ENCODE measurements at places on chromosomes 2 and 18. TPM values are rescaled to one million over a fixed set of nuclear protein-coding genes. Genes with fewer than 3 reads are reported as not detected.

NT5C1B gene
- total RNA-seq = not detected

- no peak overlapping the region for H3K27ac ChIP-seq
- no peaks in the 10 kb centered on the region for H3K36me3 ChIP-seq
- no peak for DNase-seq
- H3K27me3 ChIP-seq = no peaks in the 10 kb centered on the region
- no peak overlapping the region for H3K4me3 ChIP-seq
Measured at GRCh38 chr2:168277276-168277675, 29.9 kb upstream of the STK39 start.

DNA sequence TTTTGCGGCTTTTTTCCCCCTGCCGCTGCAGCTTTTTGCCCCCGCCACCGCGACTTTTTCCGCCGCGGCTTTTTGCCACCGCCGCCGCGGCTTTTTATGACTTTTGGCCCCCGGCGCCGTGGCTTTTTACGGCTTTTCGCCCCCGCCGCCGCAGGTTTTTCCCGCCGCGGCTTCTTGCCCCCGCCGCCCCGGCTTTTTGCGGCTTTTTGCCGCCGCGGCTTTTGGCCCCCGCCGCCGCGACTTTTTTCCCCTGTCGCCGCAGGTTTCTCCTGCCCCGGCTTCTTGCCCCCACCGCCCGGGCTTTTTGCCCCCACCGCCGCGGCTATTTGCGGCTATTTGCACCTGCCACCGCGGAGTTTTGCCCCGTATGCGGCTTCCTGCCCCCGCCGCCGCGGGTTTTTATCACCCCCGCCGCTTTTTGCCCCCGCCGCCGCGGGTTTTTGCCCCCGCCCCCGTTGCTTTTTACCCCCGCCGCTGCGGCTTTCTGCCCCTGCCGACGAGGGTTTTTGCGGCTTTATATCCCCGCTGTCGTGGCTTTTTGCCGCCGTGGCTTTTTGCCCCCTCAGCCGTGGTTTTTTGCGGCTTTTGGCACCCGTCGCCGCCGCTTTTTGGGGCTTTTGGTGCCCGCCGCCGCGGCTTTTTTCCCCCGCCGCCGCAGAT lies 2750.9 kb downstream of the RPIA start:
- no peak overlapping the region for H3K27ac ChIP-seq
- no peaks in the 10 kb centered on the region for H3K36me3 ChIP-seq
- peak; percentile 2 for DNase-seq
- no peak overlapping the region for H3K4me3 ChIP-seq
- no peaks in the 10 kb centered on the region for H3K27me3 ChIP-seq

- H3K27ac ChIP-seq = peak overlapping the region; percentile 99
- H3K27me3 ChIP-seq = no peaks in the 10 kb centered on the region
- peaks cover 8% of the 10 kb centered on the region for H3K36me3 ChIP-seq
- H3K4me3 ChIP-seq = peak overlapping the region; percentile 77
- DNase-seq = peak; percentile 46
Measured at GRCh38 chr2:61887717-61888266, 664 bp downstream of the CCT4 start.

CXCR4 gene
- total RNA-seq = 32.6 TPM

ITGAV gene
- 58.7 TPM for total RNA-seq

DNA sequence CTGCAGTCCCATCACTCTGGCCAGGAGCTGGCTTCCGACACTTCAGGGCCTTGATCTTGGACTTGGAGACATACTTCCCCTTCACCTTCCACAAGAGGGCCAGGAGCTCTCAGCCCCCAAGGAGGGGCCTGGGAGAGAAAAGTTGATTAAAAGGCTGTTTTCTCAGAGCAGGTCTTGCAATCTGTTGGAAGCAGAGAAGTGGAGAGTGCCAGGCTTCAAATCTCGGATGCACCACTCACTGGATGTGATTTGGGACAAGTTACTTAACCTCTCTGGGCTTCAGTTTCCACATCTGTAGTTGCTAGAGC lies 255.3 kb downstream of the CYP26B1 start:
- no peak overlapping the region for H3K27ac ChIP-seq
- H3K27me3 ChIP-seq = no peaks in the 10 kb centered on the region
- H3K4me1 ChIP-seq = no peaks in the 10 kb centered on the region
- no peaks in the 10 kb centered on the region for H3K36me3 ChIP-seq
- DNase-seq = no peak

SERPINB13 gene
- total RNA-seq = not detected

ITGA4 gene
- 8.2 TPM for total RNA-seq

DNA sequence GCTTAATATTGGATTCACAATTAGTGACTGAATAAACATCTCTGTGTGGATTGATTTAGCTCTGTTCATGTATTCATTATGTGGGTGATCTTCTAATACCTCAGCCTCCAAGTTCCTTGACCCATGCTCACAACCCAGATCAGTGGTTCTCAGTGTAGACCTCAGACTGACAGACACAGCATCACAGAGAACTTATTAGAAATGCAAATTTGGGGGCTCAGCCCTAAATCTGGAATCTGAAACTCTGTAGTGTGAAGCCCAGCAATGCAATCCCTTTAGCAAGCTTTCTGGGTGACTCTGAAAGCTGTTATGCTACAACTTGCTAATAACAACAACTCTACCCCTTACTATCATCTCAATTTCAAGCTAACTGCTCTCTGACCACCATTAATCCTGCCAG lies 273.1 kb upstream of the FANCL start:
- no peak for DNase-seq
- H3K27ac ChIP-seq = no peak overlapping the region
- no peaks in the 10 kb centered on the region for H3K36me3 ChIP-seq
- H3K27me3 ChIP-seq = no peaks in the 10 kb centered on the region
- no peak overlapping the region for H3K4me3 ChIP-seq

- no peak overlapping the region for H3K4me3 ChIP-seq
- no peaks in the 10 kb centered on the region for H3K4me1 ChIP-seq
- no peaks in the 10 kb centered on the region for H3K36me3 ChIP-seq
- H3K27ac ChIP-seq = no peak overlapping the region
Measured at GRCh38 chr18:2223849-2224248, 347.5 kb downstream of the METTL4 start.

DNA sequence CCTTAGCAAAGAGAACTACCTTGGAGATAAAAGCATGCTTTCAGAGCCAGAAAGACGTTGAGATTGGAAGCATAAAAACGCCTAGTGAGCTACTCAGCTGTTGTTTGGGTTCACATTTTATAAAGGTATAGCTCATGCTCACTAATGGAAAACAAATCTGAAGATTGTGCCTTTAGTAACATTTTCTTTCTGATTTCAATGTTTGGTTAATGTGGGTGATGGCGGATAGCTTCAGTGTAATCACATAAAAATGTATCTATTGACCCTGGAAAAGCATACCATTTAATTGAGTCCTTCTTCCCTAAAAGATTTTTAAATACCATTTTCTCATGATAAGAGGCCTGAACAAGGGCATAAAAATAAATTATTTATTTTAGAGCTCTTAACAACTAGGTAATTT lies 73.4 kb downstream of the DTNA start:
- DNase-seq = no peak
- H3K4me1 ChIP-seq = no peaks in the 10 kb centered on the region
- H3K27ac ChIP-seq = no peak overlapping the region

DNA sequence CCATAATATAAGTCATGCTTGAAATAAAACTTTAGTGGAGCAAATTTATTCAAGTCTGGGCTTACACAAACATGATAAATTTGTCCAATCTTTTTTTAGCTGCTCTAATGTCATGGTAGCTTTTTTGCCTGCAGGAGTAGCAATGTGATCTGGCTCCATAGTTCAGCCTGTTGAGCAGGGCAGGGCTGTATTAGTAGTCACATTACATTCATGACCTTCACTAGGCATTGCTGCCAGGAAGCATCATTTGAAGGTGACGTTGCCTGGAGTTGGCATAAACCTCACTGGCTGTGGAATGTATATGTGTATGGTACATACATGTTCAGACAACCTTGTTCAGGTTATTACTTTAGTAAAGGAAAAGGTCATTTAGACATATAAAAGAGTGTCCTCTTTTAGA lies 76.6 kb downstream of the CCDC85A start:
- DNase-seq = no peak
- no peaks in the 10 kb centered on the region for H3K36me3 ChIP-seq
- no peak overlapping the region for H3K4me3 ChIP-seq
- no peaks in the 10 kb centered on the region for H3K4me1 ChIP-seq
- no peak overlapping the region for H3K27ac ChIP-seq

RTP5 gene
- total RNA-seq = not detected

- no peaks in the 10 kb centered on the region for H3K4me1 ChIP-seq
- no peak overlapping the region for H3K4me3 ChIP-seq
- DNase-seq = no peak
- H3K27me3 ChIP-seq = no peaks in the 10 kb centered on the region
- H3K27ac ChIP-seq = no peak overlapping the region
Measured at GRCh38 chr18:34609986-34610648, 100.0 kb upstream of the DTNA start.

DNA sequence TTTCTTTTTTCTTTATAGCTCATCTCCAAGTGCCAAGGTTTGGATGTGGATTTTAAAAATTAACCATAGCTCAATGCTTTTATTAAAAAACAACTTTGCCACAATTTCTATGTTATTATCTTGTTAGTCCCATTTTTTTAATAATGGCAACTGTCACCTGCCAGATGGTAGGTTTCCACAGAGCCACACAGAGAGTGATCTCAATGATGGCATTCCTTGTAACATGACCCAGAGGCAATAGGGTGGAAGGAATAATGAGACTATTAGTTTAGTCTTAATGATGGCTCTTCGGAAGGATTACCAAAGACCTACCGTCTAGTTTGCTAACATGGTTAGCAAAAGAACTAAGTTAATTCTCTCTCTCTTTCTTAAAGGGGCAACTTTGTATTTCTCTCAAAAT lies 64.0 kb downstream of the REL start:
- no peak overlapping the region for H3K4me3 ChIP-seq
- H3K4me1 ChIP-seq = peaks cover 10% of the 10 kb centered on the region
- no peaks in the 10 kb centered on the region for H3K36me3 ChIP-seq
- H3K27ac ChIP-seq = no peak overlapping the region
- peak; percentile 31 for DNase-seq

- no peak overlapping the region for H3K4me3 ChIP-seq
- DNase-seq = no peak
- H3K27me3 ChIP-seq = no peaks in the 10 kb centered on the region
- H3K4me1 ChIP-seq = no peaks in the 10 kb centered on the region
- no peak overlapping the region for H3K27ac ChIP-seq
Measured at GRCh38 chr18:21164548-21165095, 53.0 kb upstream of the ROCK1 start.

DNA sequence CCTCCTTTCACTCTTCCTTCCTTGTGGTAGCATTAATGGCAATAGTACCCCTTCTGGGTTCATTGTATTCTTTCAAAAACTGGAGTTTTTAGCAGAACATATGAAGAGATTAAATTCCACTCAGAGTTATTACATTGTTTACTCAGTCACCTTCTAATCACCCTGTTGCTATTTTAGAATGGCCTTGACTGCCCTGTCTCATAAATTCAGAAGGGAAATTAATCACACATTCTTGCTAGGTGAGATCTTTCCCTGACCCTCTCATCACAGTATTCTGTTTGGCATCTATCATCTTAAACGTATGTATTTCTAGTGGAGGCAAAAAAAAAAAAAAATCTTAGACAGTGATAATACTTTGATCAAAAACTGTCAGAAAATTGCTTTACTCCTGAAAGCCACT lies 760.4 kb downstream of the ADCYAP1 start:
- no peak overlapping the region for H3K4me3 ChIP-seq
- H3K27ac ChIP-seq = no peak overlapping the region
- H3K36me3 ChIP-seq = no peaks in the 10 kb centered on the region
- no peaks in the 10 kb centered on the region for H3K4me1 ChIP-seq

GRCh38 chr2:203623096-203623495 lies 83.3 kb upstream of the CD28 start:
- H3K36me3 ChIP-seq = no peaks in the 10 kb centered on the region
- peak; percentile 17 for DNase-seq
- no peak overlapping the region for H3K27ac ChIP-seq
- no peaks in the 10 kb centered on the region for H3K27me3 ChIP-seq

ELOA2 gene
- not detected for total RNA-seq

GRCh38 chr2:33204945-33205344 lies 258.2 kb downstream of the LTBP1 start:
- H3K27ac ChIP-seq = no peak overlapping the region
- no peak for DNase-seq
- H3K27me3 ChIP-seq = no peaks in the 10 kb centered on the region
- no peaks in the 10 kb centered on the region for H3K36me3 ChIP-seq
- no peaks in the 10 kb centered on the region for H3K4me1 ChIP-seq

DNA sequence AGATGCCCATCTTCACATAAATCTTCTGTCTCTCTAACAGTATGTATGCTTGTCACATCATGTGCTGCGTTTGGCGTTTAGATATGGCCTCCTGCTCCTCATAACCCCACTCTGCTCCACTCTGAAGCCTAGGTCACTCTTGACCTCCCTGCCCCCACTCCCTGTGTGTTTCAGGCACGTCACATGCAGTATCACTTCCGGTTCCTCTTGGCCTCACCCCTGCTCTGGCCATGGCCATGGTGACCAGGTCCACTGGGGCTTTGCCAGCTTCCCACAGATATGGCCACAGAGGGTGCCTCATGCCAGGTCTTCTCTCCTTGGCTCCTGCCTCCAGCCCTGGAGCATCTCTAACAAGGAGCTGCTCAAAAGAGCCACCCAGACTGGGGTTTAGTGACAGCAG lies 160.0 kb downstream of the RNF152 start:
- peaks cover 15% of the 10 kb centered on the region for H3K4me1 ChIP-seq
- DNase-seq = no peak
- H3K36me3 ChIP-seq = no peaks in the 10 kb centered on the region
- no peak overlapping the region for H3K27ac ChIP-seq
- H3K27me3 ChIP-seq = no peaks in the 10 kb centered on the region
- no peak overlapping the region for H3K4me3 ChIP-seq

ZAP70 gene
- total RNA-seq = not detected

AFF3 gene
- total RNA-seq = 0.56 TPM

DNA sequence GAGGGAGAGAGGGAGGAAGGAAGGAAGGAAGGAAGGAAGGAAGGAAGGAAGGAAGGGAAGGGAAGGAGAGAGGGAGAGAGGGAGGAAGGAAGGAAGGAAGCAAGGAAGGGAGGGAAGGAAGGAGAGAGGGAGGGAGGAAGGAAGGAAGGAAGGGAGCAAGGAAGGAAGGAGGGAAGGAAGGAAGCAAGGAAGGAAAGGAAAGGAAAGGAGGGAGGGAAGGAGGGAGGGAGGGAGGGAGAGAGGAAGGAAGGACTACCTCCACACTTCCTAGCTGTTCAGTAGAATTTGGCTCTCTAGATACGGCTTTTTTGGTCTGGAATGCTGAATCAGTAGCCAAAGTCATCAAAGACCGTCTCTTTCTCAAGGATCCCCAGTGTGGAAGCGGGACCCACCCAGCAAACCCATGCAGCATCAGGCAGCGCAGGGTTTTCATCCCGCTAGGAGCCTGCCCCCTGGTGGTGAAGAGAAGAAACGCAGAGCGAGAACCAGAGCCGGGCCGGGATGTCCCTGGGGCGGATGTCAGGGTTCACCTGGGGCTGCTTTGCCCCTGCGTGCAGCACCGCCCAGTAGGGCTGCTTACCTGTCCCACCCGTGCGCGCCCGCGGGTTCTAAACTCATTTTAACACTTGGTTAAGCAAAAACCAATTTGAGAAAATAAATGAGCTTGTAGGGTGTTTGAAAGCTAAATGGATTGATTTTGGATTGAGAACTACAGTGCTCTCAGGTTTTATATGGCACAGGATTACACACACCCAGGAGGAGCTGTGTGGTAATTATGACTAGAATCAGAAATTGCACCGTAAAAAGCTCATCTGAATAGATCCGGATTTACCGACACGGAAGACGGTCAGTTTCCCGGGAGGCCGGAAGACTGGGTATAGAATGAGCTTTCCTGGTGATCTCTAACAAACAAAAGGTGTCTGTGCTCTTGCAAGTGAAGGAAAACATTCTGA lies 48.1 kb upstream of the ARL4C start:
- no peak overlapping the region for H3K27ac ChIP-seq
- peak overlapping the region; percentile 16 for H3K4me3 ChIP-seq
- peak; percentile 86 for DNase-seq
- H3K4me1 ChIP-seq = peaks cover 18% of the 10 kb centered on the region

CYS1 gene
- 0.56 TPM for total RNA-seq
